Sigmoid colon (tissue), 7 donors: ENCODE measurements at places on chromosomes 11 and 22. TPM values are rescaled to one million over a fixed set of nuclear protein-coding genes. Genes with fewer than 3 reads are reported as not detected.

The PICK1 gene
- 21.7 TPM for total RNA-seq

The ARHGAP20 gene
- total RNA-seq: 2.2 TPM

The MS4A4E gene
- total RNA-seq: 7.5 TPM

The TEX54 gene
- not detected for total RNA-seq

The PKP3 gene
- total RNA-seq: 0.71 TPM

The C22orf31 gene
- total RNA-seq: not detected

The CCDC116 gene
- 0.33 TPM for total RNA-seq

The KRTAP5-7 gene
- total RNA-seq: not detected

The MPEG1 gene
- 11.7 TPM for total RNA-seq

The CD3G gene
- 0.71 TPM for total RNA-seq

GRCh38 chr11:113249786-113250185, 64.6 kb upstream of the TTC12 start:
- H3K27me3 ChIP-seq: no peaks in the 10 kb centered on the region
- no peak overlapping the region for H3K4me3 ChIP-seq
- peaks cover 22% of the 10 kb centered on the region for H3K4me1 ChIP-seq
- no peak overlapping the region for H3K27ac ChIP-seq
- DNase-seq: no peak

DNA sequence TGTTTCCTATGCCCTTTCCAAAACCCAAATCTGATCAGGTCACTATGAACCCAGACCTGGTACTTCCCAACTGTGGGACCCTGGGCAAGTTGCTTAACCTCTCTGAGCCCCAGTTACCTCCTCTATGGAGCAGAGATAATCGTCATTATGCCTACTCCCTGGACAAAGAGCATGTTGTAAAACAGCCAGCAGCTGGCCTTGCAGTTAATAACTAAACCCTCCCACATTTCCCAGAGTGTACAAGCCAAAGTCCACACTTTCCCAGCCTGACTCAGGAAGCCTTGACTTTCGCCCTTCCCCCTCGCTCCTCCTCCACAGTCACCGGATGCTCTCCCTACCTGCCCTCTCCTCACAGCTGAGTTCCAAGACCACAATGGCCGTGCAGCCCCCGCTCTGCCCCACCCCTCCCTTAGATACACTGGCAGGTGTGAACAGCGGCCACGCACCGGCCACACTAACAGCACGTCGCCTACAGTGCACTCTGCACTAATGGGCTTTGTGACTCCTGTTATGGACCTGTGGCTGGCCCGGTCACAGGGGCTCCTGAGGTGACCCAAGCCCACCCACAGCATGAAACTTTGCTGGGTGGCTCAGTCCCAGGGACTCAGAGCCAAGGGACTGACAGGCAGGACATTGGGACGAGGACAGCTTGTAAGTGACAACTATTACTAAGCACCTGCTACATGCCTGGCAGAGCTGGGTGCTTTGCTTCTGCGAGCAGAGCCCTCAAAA, 15.6 kb upstream of the MFNG start:
- no peaks in the 10 kb centered on the region for H3K36me3 ChIP-seq
- peak overlapping the region; percentile 47 for H3K27ac ChIP-seq

DNA sequence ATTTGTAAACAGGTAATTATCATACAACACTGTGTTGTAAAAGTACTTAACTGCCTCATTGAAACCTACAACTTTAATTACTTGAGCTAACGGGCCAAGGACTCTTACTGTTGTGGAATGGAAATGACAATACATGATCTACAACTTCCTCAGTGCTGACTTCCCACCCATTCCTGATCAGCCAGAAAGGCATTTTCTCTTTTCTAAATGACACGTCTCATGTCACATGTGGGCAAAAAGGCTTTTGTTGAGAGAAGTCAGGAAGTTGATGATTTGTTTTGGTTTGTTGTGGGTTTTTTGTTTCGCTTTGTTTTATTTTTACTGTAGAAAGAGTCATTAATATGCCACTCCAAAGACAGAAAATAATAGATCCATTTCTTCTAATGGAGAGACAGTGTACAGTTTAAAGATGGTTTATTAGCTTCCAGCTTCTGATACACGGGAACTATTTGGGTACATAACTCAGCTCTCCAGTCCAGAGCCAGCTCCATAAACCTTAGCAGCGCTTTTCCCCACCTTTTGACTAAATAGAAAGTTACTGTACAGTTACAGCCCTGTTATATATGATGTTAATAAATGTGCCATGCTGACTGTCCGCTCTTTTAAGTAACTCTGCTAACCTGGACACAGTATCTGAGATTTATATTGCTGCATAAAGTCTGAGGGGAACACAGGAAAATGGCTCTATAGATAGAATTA, 509.4 kb upstream of the API5 start:
- no peak for DNase-seq
- H3K36me3 ChIP-seq: no peaks in the 10 kb centered on the region
- H3K27me3 ChIP-seq: no peaks in the 10 kb centered on the region
- H3K4me1 ChIP-seq: no peaks in the 10 kb centered on the region
- H3K27ac ChIP-seq: no peak overlapping the region
- no peak overlapping the region for H3K4me3 ChIP-seq

GRCh38 chr22:17732251-17732854, 41.9 kb downstream of the BID start:
- no peak for DNase-seq
- H3K4me1 ChIP-seq: peaks cover 5% of the 10 kb centered on the region
- H3K4me3 ChIP-seq: no peak overlapping the region
- peaks cover 85% of the 10 kb centered on the region for H3K36me3 ChIP-seq
- no peaks in the 10 kb centered on the region for H3K27me3 ChIP-seq

- no peak overlapping the region for H3K4me3 ChIP-seq
- H3K36me3 ChIP-seq: no peaks in the 10 kb centered on the region
- H3K4me1 ChIP-seq: no peaks in the 10 kb centered on the region
- no peaks in the 10 kb centered on the region for H3K27me3 ChIP-seq
Observed at GRCh38 chr11:69726481-69726880, 22.7 kb upstream of the FGF19 start.

DNA sequence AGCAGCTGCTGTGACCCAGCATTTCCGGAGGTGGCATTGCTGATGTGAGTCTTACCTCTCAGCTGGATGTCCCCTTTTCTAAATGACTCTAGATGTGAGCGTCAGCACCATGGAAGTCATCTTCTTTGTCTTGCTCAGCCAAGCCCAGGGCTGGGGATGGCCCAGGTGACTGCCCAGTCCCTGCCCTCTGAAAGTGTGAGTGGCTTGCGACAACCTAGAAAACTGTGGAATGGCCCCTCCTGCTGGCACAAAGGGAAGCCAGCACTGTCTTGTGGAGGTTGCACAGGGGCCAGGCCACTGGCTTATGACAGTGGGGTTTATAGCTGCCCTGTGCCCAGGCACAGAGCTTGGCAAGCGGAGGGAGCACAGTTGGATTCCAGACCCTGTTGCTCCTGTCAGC, 6.2 kb downstream of the TUB start:
- DNase-seq: no peak
- H3K4me3 ChIP-seq: no peak overlapping the region
- no peak overlapping the region for H3K27ac ChIP-seq
- H3K4me1 ChIP-seq: peaks cover 17% of the 10 kb centered on the region
- H3K27me3 ChIP-seq: no peaks in the 10 kb centered on the region

GRCh38 chr22:26477341-26477731, 6.2 kb downstream of the HPS4 start:
- no peak for DNase-seq
- H3K27me3 ChIP-seq: no peaks in the 10 kb centered on the region
- H3K27ac ChIP-seq: no peak overlapping the region
- no peak overlapping the region for H3K4me3 ChIP-seq

- H3K4me1 ChIP-seq: no peaks in the 10 kb centered on the region
- H3K36me3 ChIP-seq: no peaks in the 10 kb centered on the region
- no peak overlapping the region for H3K4me3 ChIP-seq
- no peak overlapping the region for H3K27ac ChIP-seq
- no peak for DNase-seq
- no peaks in the 10 kb centered on the region for H3K27me3 ChIP-seq
Observed at GRCh38 chr11:123302751-123303195, 107.7 kb upstream of the CLMP start.

GRCh38 chr22:23793326-23793725, 6.6 kb downstream of the SMARCB1 start:
- H3K27me3 ChIP-seq: no peaks in the 10 kb centered on the region
- H3K36me3 ChIP-seq: peaks cover 55% of the 10 kb centered on the region
- no peak for DNase-seq
- H3K27ac ChIP-seq: no peak overlapping the region

GRCh38 chr11:102676084-102676483, 29.5 kb downstream of the MMP27 start:
- no peak overlapping the region for H3K4me3 ChIP-seq
- H3K36me3 ChIP-seq: no peaks in the 10 kb centered on the region
- no peak for DNase-seq
- H3K4me1 ChIP-seq: peaks cover 7% of the 10 kb centered on the region

GRCh38 chr11:285021-285893, 3.7 kb upstream of the PGGHG start:
- peaks cover 25% of the 10 kb centered on the region for H3K4me1 ChIP-seq
- peak; percentile 53 for DNase-seq
- H3K4me3 ChIP-seq: no peak overlapping the region
- H3K27me3 ChIP-seq: peaks cover 26% of the 10 kb centered on the region
- H3K36me3 ChIP-seq: no peaks in the 10 kb centered on the region

GRCh38 chr11:94184846-94185245, 56.2 kb downstream of the PANX1 start:
- no peak overlapping the region for H3K4me3 ChIP-seq

- H3K27ac ChIP-seq: no peak overlapping the region
- H3K4me1 ChIP-seq: peaks cover 5% of the 10 kb centered on the region
- no peaks in the 10 kb centered on the region for H3K36me3 ChIP-seq
- peak; percentile 91 for DNase-seq
- no peak overlapping the region for H3K4me3 ChIP-seq
- H3K27me3 ChIP-seq: peaks cover 3% of the 10 kb centered on the region
Observed at GRCh38 chr11:63023841-63024648, 8.4 kb upstream of the SLC22A8 start.

- H3K4me3 ChIP-seq: no peak overlapping the region
- no peaks in the 10 kb centered on the region for H3K4me1 ChIP-seq
Observed at GRCh38 chr11:38305682-38306081, 1707.6 kb upstream of the RAG2 start.

GRCh38 chr11:92251980-92252379, 27.4 kb downstream of the FAT3 start:
- no peaks in the 10 kb centered on the region for H3K27me3 ChIP-seq
- no peak for DNase-seq
- no peak overlapping the region for H3K4me3 ChIP-seq
- no peak overlapping the region for H3K27ac ChIP-seq
- no peaks in the 10 kb centered on the region for H3K4me1 ChIP-seq

- peaks cover 5% of the 10 kb centered on the region for H3K27me3 ChIP-seq
- no peak for DNase-seq
- H3K4me3 ChIP-seq: no peak overlapping the region
- no peaks in the 10 kb centered on the region for H3K36me3 ChIP-seq
- no peaks in the 10 kb centered on the region for H3K4me1 ChIP-seq
Observed at GRCh38 chr11:19232910-19233503, 7.7 kb downstream of the E2F8 start.

GRCh38 chr22:48709976-48710375, 1117.7 kb downstream of the BRD1 start:
- no peaks in the 10 kb centered on the region for H3K27me3 ChIP-seq
- H3K4me1 ChIP-seq: no peaks in the 10 kb centered on the region
- no peaks in the 10 kb centered on the region for H3K36me3 ChIP-seq
- no peak overlapping the region for H3K27ac ChIP-seq

GRCh38 chr11:84270466-84270865, 984.3 kb upstream of the CCDC90B start:
- H3K27ac ChIP-seq: no peak overlapping the region
- H3K27me3 ChIP-seq: no peaks in the 10 kb centered on the region
- H3K4me3 ChIP-seq: no peak overlapping the region
- H3K36me3 ChIP-seq: no peaks in the 10 kb centered on the region
- DNase-seq: no peak
- no peaks in the 10 kb centered on the region for H3K4me1 ChIP-seq

GRCh38 chr11:28400331-28401100, 292.3 kb downstream of the METTL15 start:
- no peaks in the 10 kb centered on the region for H3K36me3 ChIP-seq
- H3K4me1 ChIP-seq: no peaks in the 10 kb centered on the region
- no peak overlapping the region for H3K4me3 ChIP-seq
- H3K27ac ChIP-seq: no peak overlapping the region
- no peaks in the 10 kb centered on the region for H3K27me3 ChIP-seq

DNA sequence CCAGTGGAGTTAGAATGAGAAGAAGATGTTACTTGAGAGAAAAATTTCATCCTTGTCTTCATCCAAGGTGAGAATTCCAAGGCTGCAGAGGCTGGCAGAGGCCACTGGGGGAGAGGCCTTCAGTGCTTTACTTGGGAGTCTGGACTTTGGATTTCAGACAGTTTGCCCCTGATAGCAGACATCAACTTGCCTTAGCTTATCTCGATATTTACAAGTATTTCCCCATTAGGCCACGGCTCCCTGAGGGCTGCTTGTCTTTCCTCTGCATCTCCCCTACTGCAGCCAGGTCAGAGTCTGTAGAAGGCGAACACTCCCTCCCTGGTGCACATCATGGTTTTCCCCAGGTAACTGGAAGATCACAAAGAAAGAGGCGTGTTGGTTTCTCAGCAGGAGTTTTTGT, 29.9 kb upstream of the BSX start:
- no peak overlapping the region for H3K27ac ChIP-seq
- no peaks in the 10 kb centered on the region for H3K4me1 ChIP-seq
- no peaks in the 10 kb centered on the region for H3K27me3 ChIP-seq
- H3K36me3 ChIP-seq: no peaks in the 10 kb centered on the region
- H3K4me3 ChIP-seq: no peak overlapping the region

- no peaks in the 10 kb centered on the region for H3K27me3 ChIP-seq
- no peaks in the 10 kb centered on the region for H3K4me1 ChIP-seq
- H3K4me3 ChIP-seq: no peak overlapping the region
- no peaks in the 10 kb centered on the region for H3K36me3 ChIP-seq
- H3K27ac ChIP-seq: no peak overlapping the region
Observed at GRCh38 chr11:121443688-121444275, 8.3 kb upstream of the SORL1 start.

DNA sequence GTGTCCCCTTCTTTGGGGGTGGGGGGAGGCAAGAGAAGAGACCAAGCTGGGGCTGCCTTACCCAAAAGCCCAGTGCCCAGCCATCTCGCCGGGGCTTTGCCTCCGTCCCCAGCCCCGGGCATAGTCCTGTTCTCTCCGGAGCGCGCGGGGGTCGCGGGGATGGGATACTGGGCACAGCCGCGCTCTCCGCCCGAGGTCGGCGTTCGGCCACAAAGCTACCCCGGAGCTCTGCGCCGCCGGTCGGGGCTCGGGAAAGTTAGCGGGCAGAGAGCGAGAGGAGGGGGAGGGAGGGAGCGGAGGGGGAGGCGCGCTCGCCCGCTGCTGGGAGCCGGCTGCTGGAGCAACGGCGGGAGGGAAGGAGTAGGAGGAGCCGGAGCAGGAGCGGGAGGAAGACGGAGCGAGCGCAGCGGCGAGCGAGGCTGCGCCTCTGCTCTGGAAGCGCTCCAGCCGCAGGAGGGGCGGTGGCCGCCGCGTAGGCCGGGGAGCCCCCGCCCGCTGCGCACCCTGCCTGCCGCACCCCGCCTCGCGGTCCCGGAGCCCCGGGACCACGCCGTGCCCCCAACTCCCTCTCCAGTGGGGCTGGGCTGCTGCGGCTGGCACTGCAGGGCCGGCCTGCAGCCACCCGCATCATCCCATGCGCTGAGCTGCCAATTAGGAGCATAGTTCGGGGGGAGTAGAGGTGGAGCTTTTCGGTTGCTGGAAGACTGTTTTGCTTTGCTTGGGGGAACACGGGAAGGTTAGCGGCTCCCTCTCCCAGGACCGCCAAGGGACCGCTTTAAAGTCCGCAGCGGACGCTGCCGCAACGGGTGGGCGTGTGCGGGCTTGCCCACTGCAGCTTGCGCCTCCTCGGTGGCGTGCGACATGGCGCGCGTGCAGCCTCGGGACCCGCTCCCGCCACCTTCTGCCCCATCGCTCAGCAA, at the start of gene SCN4B:
Gene SCN4B (minus strand): TSS at position 272 of the 920 bp plus-strand sequence. CDS start 150 bp downstream, at position 122.
- peaks cover 22% of the 10 kb centered on the region for H3K4me1 ChIP-seq
- peak; percentile 87 for DNase-seq
- no peaks in the 10 kb centered on the region for H3K36me3 ChIP-seq

GRCh38 chr11:69013009-69013951, at the start of gene MRGPRF:
TSS of gene MRGPRF (minus strand) at chr11:69013246. CDS start at chr11:69009901, 3,345 bp downstream.
- H3K36me3 ChIP-seq: no peaks in the 10 kb centered on the region
- peak within 1 kb of the TSS; percentile 98 for H3K27ac ChIP-seq
- H3K4me1 ChIP-seq: peaks cover 50% of the 10 kb centered on the region
- peak; percentile 100 for DNase-seq
- peak within 1 kb of the TSS; percentile 75 for H3K4me3 ChIP-seq
